ENCODE measurements at places on chromosomes 5 and 9. TPM values are rescaled to one million over a fixed set of nuclear protein-coding genes. Genes with fewer than 3 reads are reported as not detected.

The SPATA31D4 gene
- total RNA-seq, result not detected

The CARD9 gene
- total RNA-seq, result 0.13 TPM

The FGD3 gene
- not detected for total RNA-seq

The FBN2 gene
- 0.13 TPM for total RNA-seq

The KIF24 gene
- total RNA-seq, result 1.6 TPM

The TRUB2 gene
- total RNA-seq, result 27.7 TPM

DNA sequence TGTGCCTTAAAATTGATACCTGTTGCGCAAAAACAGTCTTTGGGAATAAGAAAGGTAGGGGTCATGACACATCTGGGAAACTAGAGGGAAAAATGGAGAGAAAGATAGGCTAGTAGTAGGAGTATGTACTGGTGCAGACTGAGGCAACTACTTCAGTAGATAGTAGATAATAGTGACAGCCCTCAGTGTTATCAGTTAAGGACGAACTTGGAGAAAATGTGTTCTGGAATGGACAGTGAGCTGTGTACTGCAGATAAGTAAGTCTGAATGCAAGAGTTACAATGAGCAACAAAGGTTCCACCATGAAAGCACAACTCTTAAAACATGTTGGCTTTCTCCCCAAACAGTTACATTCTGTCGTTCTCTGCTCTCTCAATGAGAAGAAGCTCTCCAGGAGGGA is 6.5 kb upstream of the INSL6 start:
- no peak for DNase-seq

DNA sequence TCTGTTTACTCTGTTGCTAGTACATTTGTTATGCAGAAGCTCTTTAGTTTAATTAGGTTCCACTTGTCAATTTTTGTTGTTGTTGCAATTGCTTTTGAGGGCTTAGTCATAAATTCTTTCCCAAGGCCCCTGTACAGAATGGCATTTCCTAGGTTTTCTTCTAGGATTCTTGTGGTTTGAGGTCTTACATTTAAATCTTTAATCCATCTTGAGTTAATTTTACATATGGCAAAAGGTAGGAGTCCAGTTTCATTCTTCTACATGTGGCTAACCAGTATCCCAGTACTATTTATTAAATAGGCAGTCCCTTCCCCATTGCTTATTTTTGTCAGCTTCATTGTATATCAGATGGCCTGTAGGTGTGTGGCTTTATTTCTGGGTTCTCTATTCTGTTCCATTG is 792.4 kb downstream of the PTPRD start:
- no peak for DNase-seq

DNA sequence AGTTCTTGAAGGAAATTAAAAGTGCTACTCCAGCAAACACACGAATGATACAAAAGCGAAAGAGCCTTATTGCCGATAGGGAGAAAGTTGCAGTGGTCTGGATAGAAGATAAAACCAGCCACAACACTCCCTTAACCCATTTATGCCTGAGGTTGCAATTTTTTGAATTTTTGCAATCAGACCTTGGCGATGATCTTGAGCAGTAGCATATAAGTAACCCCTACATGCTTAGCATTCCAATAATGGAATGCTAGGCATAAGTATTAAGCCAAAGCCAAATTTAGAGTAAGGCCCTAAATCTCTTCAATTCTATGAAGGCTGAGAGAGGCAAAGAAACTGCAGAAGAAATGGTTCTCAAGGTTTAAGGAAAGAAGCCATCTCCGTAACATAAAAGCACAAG is 153.5 kb downstream of the SLC28A3 start:
- DNase-seq, result no peak

DNA sequence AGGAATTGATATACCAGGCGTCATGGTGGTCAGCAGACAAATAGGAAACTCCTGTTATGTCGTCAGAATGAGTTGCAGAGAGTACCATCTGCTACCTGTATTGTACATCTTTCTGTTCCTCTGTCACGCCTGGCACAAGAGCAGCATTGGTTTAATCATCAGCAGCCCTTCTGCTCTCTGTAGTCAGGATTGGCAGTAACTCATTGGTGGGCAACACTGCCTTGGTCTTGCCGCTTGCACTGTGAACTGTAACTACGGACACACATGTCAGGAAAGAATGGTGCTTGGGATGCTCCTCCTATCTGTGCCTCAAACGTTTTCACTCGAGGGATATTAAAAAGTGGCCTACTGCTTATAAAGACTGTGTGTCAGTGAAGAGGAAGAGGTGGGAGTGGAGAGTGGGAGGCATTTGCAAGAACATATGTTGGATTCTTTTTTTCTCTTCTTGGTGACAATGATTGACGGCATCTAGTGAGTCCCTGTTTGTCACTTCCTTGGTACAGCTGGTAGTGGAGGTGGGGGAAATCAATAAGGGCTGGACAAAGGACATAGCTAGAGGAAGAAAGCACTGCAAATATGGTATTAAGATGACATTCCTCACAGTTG is 76.6 kb downstream of the F2RL2 start:
- DNase-seq, result no peak

- no peak for DNase-seq
These were observed 4.5 kb upstream of the PLPP6 start for GRCh38 chr9:4657426-4658159.

GRCh38 chr9:88776717-88777497 is 214.4 kb upstream of the S1PR3 start:
- DNase-seq, result peak; percentile 11

- DNase-seq, result no peak
These were observed 883.6 kb upstream of the C9orf72 start for GRCh38 chr9:28456861-28457260.

DNA sequence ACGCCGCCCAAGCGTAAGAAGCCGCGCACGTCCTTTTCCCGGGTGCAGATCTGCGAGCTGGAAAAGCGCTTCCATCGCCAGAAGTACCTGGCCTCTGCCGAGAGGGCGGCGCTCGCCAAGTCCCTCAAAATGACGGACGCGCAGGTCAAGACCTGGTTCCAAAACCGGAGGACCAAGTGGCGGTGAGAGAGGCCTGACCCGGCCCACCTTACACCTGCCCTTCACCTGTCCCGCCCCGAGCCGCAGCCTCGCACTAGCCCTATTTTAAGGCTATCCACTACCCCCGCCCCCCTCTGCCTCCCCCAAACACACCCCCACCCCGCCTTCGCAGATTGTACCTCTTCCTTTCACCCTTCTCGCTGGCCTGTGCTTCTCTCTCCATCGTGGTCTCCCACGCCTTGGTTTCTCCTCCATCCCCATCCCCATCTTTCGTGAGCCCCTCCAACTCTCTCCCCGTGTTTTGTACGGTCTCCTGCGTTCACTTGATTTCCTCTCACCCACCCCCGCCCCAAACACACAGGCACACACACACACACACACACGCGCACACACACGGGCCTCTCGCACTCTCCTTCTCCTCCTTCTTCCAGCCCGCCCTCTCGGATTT is 1.3 kb downstream of the TLX3 start:
- DNase-seq, result no peak

DNA sequence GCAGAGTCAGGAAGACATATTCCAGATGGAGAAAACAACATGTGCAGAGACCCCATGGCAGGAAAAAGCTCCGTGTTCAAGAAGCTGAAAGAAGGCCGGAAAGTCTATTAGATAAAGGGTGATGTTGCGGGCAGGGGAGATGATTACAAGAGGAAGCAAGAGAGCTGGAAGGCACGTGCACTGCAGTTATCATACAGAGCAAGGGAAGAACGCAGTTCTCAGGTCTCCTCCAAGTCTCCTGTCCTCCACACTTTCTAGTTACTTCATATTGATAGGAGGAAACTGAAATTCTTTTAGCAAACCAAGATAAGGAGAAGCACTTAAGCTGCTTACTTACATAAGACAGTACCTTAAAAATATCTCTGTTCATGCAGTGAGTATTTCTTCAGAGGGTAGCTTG is 58.3 kb upstream of the PLPP6 start:
- DNase-seq, result no peak

- no peak for DNase-seq
These were observed 143.7 kb upstream of the TNC start for GRCh38 chr9:115261656-115262081.

DNA sequence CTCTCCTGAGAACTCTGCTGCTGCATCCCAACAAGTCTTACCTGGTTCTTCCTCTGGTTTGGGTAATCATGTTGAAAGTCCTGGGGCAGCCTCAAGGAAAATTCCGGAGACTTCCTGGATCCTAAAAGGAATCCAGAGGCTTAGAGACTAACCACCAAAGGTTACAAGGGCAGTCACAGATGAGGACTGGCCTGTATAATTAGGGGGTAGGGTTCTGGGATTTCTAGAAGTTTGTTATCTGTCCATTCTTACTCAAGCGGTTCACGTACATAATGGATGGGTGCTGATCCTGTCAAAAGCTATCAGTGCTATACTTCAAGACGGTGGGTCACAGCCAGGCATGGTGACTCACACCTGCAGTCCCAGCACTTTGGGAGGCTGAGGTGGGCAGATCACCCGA is 51.4 kb upstream of the EPB41L4B start:
- no peak for DNase-seq

DNA sequence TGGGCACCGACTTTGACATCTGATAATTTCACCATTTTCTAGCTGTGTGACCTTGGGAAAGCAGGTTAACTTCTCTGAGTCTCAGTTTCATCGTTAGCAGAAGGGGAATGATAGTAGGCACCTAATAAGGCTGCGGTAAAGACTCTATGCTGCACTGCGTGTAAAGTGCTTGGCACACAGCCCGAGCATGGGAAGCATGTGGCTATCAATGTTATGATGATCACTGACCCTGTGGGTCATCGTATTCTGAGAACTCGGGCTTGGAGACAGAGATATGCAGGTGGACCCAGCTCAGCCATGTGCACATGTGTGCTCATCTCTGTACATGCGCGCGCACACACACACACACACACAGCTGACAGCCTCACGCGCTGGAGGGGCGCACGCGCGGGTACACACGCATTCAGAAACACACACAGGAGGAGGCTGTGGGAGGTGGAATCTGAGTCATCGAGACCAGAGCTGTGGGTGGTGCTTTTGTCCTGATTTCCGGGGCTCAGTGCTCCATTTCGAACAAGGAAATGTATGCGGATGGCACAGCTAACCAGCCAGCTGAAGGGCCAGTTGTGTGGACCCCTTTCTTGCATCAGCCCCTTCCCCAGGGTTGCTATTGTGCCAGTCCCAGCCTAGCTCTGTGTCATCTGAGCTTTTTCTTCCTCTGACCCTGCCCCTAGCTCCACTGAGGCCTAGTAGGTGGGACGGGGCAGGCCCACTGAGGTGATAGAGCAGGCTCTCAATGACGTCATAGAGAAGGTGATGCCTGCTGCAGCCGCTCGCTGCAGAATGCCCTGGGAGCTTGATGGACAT is 11.1 kb upstream of the ARAP3 start:
- DNase-seq, result no peak

GRCh38 chr9:5178126-5178805 is 7.2 kb downstream of the INSL6 start:
- no peak for DNase-seq

Data from dermis microvascular lymphatic vessel endothelial cell (primary cell).